ENCODE measurements at places on chromosomes 16 and 17. TPM values are rescaled to one million over a fixed set of nuclear protein-coding genes. Genes with fewer than 3 reads are reported as not detected.

GRCh38 chr16:10589109-10589508, 8.7 kb upstream of the EMP2 start:
- DNase-seq, result no peak

- DNase-seq, result no peak
Observed at GRCh38 chr16:979859-980594, 1.5 kb upstream of the SOX8 start.

- DNase-seq, result no peak
Observed at GRCh38 chr17:9020096-9020823, 1.1 kb upstream of the NTN1 start.

GRCh38 chr16:2341456-2342447, 1.2 kb upstream of the ABCA3 start:
- peak; percentile 32 for DNase-seq

The ABCC11 gene
- total RNA-seq, result 0.46 TPM

DNA sequence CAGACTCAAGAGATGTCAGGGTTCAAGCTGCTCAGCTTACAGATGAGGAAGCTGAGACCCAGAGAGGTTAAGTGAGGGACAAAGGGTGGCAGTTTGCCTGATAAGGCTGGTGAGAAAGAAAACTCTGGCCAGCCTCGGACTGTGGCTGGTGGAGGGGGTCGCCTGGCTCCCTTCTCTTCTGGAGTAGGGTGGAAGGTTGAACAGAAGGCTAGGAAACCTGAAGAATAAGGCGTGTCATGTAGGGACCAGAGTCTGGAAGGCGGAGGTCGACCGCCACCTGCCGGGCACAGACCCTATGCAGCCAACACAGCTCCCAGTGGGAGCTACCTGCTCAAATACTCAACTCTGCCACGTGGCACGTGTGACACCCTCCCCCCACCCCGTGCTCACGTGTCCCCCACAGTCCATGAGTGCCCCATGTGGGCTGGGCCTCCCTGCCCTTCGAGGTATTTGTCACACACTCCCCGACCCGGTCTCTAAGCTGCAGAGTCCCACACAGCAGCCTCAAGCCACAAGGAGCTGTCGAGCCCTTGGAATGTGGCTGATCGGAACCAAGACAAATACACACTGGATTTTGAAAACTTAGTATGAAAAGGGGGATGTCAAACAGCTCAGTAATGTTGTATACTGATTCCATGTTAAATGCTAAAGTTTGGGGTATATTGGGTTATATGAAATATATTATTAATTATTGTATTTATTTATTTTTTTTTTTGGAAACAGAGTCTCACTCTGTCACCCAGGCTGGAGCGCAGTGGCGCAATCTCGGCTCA, 11.8 kb downstream of the HID1 start:
- DNase-seq, result no peak

The RNF227 gene
- total RNA-seq, result 0.97 TPM

DNA sequence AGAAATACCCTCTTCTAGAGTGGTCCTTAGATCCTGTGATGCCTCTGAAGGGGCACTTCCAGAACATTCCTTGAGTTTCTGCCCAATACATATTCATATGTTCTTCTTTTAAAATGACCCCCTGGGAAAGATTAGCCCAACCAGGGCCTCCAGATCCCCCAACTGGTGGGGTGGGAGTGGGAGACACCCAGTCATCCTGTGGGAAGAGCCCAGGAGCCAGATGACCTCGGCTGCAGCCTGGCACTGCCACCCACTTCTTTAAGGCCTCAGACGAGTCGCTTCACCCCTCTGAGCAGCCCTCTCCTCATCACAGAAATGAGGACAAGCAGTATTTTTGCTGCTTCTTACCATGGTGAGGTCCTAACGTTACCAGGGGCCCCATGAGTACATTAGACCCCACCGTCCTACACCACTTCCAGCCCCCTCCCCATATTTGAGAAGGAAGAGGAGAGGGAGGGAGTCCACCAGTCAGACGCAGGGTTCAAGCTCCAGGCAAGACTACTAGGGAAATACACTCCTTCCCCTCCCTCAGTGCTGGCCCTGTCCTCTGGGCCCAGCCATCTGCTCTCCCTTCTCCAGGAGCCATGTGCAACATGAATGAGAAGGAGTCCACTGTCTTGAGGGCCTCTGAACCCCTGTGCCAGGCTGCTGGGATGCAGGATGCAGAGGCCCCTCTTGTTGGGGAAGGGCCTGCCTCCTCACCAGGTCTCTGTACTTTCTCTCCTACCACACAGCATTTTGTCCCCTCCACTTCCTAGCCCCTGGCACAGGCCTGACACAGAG, 11.8 kb downstream of the MPO start:
- DNase-seq, result no peak

The OTOP2 gene
- total RNA-seq, result not detected

DNA sequence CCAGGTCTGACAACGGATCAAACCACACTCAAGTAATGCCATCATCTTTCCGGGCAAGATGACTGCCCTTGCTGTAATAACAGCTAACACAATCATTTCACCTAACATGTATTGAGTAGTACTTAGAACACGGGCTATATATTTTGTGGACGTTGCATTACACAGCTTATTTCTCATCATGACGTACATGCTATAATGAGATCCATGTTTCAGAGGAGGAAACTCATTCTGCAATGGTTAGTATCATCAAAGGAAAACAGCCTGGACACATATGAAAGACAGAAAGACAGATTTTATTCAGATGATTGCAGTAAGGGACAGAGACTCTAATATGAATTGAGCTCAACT, 446.7 kb downstream of the HS3ST3B1 start:
- no peak for DNase-seq

DNA sequence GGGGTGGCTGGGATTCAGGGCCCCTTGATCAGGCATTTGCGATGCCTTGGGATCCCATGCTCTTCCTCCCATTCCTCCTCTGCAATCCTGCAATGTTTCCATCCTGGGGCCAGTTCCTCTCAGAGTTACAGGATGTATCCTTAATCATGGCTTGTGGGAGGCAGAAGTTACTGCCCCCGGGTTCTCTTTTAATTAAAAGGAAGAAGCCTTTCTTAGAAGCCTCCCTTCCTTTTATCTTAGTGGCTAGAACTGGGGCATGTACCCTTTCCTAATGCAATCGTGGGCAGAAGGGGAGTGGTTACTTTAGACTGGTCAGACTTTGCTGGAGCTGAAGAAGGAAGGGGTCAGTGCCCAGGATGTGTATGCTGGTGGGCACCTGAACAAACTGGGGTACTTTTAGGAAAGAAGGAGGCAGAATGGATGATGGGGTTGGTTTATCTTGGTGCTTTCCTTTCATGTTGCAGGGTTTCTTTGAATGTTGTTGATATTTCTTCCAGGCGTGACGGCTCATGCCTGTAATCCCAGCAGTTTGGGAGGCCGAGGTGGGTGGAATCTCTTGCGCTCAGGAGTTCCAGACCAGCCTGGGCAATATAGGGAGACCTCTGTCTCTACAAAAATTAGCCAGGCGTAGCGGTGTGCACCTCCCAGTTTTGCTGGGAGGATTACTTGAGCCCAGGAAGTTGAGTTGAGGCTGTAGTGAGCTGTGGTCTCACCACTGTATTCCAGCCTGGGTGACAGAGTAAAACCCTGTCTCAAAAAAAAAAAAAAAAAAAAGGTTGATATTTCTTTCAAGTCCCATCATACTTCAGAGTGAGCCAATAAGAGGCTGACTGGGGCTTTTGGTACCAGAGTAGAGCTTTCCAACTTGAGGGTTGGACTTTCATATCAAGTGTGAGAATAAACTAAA, 13.2 kb upstream of the SPN start:
- no peak for DNase-seq

- no peak for DNase-seq
Observed at GRCh38 chr17:70091696-70092095, 16.7 kb downstream of the KCNJ16 start.

GRCh38 chr16:75732871-75733270, 6.6 kb upstream of the CPHXL start:
- DNase-seq, result no peak

GRCh38 chr17:18950346-18950745, 1.6 kb upstream of the SLC5A10 start:
- DNase-seq, result no peak
